Activated T-cell treated with anti-CD3 and anti-CD28 coated beads, Interleukin-2, amount 50 U/mL, for 24 hours (primary cell): ENCODE measurements at places on chromosomes 16 and 17.
A peak's percentile ranks its signal among the peaks of the same experiment; 100 is the strongest.

DNA sequence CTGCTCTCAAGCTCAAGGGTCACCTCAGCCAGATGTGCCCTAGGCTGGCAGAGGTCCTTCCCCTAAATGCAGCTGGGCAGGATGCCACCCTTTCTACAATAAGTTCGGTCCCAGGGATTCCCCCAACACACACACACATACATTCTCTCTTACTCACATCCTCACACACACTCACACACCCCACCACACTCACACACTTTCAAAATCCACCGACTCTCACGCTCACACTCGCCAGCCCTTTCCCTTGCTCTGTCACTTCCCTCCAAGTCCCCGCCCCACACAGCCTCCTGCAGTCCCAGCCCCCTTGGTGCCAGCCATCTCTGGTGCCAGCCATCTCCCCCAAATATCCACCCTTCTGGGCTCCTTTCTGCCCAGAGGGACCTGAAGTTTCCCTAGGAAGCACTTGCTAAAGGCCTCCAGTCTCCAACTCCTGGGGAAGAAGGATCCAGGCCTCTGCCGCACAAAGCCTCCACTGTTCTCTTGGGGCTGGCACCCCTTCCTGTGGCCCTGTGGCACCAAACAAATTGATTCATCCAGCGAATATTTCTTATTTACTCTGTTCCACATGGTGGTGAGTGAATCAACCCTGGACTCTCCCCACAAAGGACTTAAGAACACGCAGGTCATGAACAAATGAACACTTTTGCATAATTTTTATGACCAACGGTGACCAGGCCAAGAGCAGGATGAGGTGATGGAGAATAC, 3.8 kb upstream of the USP36 start:
- no peak for DNase-seq

DNA sequence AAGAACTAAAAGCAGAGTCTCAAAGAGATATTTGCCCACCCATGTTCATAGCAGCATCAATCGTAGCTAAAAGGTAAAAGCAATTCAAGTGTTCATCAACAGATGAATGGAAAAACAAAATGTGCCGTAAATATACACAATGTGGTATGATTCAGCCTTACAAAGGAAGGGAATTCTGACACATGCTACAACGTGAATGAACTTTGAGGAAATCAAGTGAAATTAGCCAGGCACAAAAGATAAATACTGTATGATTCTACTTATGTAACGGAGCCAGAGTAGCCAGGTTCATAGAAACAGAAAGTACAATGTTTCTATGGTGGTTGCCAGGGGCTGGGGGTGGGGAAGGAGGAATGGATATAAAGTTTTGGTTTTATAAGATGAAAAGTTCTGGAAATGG, 57.8 kb upstream of the IL34 start:
- no peak for DNase-seq

- DNase-seq, result no peak
Measured at GRCh38 chr16:79062821-79063220, 537.7 kb downstream of the MAF start.

DNA sequence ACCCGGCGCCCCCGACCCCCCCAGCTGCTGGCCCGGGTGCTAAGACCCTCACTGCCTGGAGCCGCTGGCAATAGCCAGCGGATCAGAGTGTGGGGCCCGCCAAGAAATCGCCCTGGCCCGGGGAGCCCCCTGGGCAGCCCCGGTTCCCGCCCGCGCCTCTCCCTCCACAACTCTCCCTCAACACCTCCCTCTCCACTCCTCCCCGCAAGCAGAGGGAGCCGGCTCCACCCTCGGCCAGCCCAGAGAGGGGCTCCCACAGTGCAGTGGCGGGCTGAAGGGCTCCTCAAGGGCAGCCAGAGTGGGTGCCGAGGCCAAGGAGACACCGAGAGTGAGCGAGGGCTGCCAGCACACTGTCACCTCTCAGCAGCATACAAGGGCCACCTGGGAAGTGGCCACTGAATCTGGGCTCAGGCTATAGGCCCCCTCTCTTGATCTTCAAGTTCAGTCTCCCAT, 385.5 kb downstream of the SEC14L1 start:
- DNase-seq, result peak; percentile 27

DNA sequence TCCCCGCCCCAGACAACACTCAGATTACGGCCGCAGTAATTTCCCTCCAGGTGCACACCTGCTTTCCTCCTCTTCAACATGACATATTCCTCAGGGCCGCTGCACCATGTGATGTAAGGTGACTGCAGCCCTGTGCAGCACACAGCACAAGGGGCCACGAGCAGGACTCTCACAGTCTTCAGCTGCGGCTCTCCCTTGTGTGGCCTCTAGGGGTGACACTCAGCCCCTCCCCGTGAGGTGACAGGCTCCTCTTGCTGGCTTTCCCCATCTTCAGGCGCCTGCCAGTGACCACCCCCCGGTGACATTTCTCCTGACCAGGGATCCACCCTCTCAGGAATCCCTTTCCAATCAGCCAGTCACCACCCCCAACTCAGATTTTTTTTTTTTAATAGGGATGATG, 31.3 kb upstream of the ABCC3 start:
- no peak for DNase-seq

GRCh38 chr17:12953156-12953555, 64.7 kb downstream of the ELAC2 start:
- no peak for DNase-seq

DNA sequence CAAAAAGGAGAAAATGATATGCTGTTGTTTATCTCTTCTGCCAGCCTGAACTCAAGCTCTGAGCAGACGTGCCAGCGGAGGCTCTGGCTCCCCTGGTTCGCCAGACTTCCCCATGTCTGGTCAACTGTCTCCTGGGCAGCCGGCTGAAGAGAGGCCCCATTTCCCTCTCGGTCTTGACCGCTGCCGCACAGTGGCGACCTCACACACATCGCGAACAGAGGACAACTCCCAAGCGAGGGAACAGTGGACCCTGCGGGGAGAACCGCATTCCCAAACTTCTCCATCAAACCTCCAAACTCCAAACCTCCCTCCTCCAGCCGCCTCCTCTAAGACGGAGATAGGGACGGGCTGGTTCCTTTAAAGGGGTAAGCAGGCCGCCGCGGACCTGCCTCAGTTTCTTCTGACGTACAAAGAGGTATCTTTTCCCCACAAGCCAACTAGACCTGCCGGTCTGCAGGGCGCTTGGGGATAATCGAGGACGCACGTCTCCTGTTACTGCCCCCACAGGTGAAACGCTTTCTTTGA, 24.9 kb upstream of the RFFL start:
- DNase-seq, result no peak

GRCh38 chr17:83199500-83200201, 120.2 kb downstream of the METRNL start:
- peak; percentile 79 for DNase-seq

GRCh38 chr17:81631482-81631881, 5.4 kb downstream of the NPLOC4 start:
- DNase-seq, result no peak

DNA sequence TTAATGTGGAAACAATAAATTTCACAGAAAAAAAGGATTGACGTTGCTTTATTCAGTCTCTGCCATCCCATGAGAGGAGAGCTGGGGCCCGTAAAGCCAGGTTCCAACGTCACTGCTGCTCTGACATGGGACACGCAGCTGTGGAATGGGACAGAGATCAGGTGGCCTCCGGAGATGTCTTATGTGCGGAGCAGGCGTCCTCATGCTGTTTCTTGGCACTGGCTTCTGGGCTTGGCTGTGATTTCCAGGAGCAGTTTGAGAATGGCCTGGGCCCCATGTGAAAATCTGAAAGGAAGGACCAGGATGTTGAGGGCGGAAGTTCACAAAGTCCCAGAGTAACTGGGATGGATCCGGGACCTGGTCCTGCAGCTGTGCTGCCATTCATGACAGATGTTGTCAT, 32.4 kb downstream of the NDEL1 start:
- no peak for DNase-seq

GRCh38 chr17:34561328-34561727, 18.1 kb upstream of the TMEM132E start:
- no peak for DNase-seq

DNA sequence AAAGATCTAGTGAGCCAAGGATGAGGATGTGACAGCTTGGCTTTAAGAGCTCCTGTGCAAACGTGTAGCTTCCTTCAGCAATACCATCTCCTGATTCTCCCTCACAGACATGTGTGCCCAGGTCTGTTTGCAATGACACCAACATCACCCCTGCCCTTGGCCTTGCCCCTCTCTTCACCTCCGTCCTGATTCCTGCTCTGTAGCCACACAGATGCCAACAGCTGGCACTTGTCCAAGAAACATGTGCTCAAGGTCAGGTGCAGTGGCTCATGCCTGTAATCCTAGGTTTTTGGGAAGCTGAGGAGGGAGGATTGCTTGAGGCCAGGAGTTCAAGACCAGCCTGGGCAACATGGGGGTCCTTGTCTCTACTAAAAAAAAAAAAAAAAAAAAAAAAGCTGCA, 103.8 kb upstream of the CRHR1 start:
- DNase-seq, result no peak

DNA sequence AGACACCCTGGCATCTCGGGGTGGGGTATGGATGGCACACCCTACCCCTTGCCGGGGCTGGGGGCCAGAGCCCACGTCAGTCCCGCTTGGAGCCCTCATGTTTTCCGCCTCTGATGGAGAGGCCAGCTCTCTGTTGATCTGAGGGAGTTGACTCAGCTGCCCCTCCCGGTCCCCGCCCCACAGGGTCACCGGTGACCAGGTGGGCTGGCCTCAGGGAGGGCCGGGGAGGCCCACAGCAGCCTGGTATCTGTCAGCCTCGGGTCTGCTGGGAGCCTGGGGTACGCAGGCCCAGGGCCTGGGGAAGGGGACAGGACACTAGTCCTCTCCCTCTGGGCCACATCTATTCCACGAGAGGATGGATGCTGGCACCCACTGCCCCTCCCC, 109.5 kb upstream of the CIBAR2 start:
- no peak for DNase-seq

DNA sequence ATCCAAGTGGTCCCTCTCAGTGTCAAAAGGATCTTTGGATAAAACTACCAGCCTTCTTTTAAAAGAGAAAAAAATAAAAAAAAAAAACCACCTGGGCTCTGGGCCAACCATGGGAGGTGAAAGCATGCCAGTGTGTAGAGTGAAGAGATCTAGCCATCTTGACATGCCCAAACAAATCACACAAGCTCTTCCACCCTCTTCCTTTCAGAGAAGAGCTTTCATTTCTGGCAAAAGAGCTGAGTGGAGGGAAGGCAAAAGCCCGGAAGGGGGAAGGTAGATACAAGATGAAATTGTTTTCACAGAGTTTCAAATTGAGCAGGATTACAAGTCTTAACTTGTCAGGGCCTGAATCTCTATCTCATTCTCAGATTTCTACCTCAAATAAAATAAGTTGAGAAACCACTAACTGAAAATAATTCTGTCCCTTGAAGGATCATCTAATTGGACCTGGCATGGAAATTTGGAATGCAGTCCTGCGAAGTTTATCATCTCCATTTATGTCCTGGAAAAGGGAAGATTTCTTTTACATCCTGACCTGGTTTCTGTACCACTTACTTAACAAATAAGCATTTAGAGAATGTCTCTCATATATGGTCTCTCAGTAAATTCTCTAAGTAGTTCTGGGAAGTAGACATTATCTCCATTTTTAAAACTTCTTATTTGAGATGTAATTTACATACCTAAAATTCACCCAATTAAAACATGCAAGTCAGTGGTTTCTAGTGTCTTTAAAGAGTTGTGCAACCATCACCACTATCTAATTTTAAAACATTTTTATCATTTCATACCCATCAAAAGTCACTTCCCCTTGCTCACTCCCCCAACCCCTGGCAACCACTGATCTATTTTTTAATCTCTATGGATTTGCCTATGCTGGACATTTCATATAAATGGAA, 93.7 kb downstream of the TANGO6 start:
- DNase-seq, result no peak

DNA sequence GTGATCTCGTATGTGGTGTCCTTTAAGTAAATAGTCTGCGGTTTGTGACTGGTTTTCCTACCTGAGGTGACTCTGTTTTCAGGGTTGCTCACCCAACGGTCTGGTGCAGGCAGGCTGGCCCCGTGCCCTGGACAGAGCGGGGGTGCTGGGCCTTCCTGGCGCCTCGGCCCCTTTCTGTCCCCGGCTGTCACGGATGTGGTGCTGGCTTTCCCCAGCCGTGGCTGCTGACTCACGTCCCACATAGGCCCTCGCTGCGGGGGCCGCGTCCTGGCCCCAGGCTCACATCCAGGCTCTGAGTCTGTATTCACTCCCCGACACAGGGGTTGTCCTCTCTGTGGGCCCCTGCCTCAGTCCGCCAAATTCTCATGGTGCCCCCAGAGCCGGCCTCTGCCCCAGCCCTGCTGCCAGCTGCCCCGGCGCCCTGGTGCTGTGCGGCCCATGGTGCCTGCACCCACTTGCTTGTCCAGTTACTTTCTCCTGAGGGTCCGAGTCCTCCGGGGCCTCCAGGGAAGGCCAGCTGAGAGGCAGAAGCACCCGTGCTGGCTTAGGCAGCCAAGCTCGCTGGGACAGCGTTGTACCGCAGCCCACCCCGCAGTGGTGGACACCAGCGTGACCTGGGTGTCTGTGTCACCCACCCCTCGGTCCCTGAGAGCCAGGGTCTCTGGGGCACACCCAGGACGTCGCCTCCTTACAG, 5.9 kb downstream of the CHMP6 start:
- no peak for DNase-seq

DNA sequence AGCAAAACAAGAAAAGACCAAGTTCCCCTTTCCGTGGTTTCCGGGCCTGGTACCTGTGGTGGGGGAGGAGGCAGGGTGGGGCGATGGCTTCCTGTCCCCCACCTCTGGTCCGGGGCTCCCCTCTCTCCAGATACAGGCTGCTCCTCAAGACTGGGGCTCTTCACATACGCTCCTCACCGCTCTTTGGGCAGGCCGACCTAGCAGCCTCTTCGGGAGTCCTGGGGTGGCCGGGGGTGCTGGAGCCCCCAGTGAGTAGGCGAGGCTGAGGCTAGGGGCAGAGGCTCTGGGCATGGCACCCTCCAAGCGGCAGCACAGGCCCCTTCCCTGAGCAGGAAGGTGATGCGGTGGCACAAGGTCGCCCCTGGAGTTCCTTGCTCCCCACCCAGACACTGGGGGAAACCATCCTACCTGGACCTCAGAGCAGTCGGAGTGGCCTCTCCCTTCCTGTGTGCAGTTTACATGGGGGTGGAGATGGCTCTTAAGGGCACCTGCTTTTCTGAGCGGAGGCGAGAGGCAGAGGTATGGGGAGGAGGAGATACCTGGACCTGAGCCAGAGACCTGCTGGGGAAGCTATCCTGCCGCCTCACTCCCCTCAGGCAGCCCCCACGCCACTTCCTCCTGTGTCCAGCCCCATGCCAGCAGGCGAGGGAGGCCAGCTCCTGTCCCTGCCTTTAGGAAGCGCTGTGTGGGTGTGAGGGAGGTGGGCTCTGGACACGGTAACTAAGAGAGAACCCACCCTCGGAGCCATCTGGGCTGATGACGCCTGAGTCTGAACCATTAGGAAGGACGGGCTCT, 891 bp downstream of the CORO1A start:
- peak; percentile 80 for DNase-seq

DNA sequence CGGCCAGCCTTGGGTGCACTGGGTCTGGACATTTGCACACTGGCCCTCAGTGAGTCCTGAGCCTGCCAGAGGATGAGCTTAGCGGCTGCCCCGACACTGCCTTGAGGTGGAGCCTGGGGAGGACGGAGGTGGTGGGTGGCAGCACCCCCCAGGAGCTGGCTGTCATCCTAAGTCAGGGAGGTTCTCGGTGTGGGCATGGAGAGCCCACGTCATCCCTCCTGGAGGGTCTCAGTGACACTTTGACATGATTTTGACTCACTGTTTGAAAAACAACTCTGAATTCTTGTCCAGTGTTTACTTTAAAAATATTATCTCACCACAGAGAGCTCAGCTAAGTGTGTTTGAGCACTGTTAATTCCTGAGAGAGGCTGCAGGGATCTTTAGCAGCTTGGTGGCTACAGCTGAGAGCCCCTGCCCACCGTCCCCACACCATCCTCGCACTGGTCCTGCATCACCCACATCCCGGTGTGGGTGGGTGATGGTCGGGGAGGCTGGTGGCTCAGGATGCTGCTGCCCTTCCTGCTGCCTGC, 63.1 kb downstream of the BANP start:
- DNase-seq, result peak; percentile 8

- no peak for DNase-seq
Measured at GRCh38 chr16:86124321-86124720, 225.4 kb downstream of the IRF8 start.
